ENCODE measurements at places on chromosomes 3 and 15. TPM values are rescaled to one million over a fixed set of nuclear protein-coding genes. Genes with fewer than 3 reads are reported as not detected.
A peak's percentile ranks its signal among the peaks of the same experiment; 100 is the strongest.

- H3K36me3 ChIP-seq = peaks cover 2% of the 10 kb centered on the region
- peak overlapping the region; percentile 67 for H3K27ac ChIP-seq
- H3K27me3 ChIP-seq = no peaks in the 10 kb centered on the region
- H3K4me1 ChIP-seq = peaks cover 32% of the 10 kb centered on the region
- DNase-seq = no peak
Measured at GRCh38 chr3:179072100-179072438, 460 bp upstream of the ZMAT3 start.

DNA sequence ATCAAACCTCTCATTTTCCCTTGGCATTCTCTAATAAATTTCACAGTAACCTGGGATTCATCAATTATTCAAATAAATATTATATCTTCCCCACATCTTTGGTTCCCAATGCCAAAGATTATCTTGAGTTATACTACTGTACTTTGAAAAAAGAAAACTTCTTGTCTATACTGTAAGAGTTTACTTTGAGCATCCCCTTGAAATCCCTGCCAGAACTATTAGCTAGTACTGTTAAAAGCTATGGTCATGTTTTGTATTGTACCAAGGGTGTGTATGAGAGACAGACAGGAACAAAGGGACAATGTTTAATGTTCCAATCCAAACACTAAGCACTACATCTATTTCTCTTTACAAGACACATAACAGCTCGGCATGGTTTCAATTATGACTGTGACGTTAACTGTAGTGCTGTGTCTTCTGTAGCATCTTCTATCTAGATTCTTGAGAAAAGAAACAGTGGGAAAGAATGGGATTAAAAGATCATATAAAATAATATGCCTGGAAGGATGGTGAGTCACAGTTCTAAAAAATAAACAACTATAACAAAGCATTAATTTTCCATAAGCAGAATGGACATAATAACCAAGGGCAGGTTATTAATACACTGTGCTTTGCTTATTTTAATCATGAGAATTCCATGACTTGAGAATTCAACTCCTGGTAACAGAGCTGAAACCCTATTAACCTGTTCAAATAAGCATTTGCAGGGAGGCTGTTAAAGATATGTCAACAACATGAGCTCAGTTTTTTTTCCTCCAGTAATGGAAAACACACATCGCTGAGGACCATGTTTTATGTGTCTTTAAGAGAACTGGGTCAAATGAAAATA lies 71.1 kb downstream of the ALDH1A2 start:
- no peaks in the 10 kb centered on the region for H3K4me1 ChIP-seq
- H3K27me3 ChIP-seq = no peaks in the 10 kb centered on the region
- DNase-seq = no peak
- no peak overlapping the region for H3K4me3 ChIP-seq
- no peak overlapping the region for H3K27ac ChIP-seq
- H3K36me3 ChIP-seq = no peaks in the 10 kb centered on the region

GRCh38 chr15:92091155-92091734 lies 237.7 kb downstream of the SLCO3A1 start:
- H3K36me3 ChIP-seq = no peaks in the 10 kb centered on the region
- no peaks in the 10 kb centered on the region for H3K4me1 ChIP-seq
- H3K4me3 ChIP-seq = no peak overlapping the region

GRCh38 chr3:101656651-101657050 lies 20.3 kb downstream of the ZBTB11 start:
- peaks cover 67% of the 10 kb centered on the region for H3K36me3 ChIP-seq
- H3K4me1 ChIP-seq = no peaks in the 10 kb centered on the region
- no peak for DNase-seq
- H3K27ac ChIP-seq = no peak overlapping the region
- H3K27me3 ChIP-seq = no peaks in the 10 kb centered on the region
- H3K4me3 ChIP-seq = no peak overlapping the region

- H3K27ac ChIP-seq = no peak overlapping the region
- no peak for DNase-seq
- H3K4me1 ChIP-seq = peaks cover 62% of the 10 kb centered on the region
Measured at GRCh38 chr3:79005084-79005483, 762.7 kb downstream of the ROBO1 start.

DNA sequence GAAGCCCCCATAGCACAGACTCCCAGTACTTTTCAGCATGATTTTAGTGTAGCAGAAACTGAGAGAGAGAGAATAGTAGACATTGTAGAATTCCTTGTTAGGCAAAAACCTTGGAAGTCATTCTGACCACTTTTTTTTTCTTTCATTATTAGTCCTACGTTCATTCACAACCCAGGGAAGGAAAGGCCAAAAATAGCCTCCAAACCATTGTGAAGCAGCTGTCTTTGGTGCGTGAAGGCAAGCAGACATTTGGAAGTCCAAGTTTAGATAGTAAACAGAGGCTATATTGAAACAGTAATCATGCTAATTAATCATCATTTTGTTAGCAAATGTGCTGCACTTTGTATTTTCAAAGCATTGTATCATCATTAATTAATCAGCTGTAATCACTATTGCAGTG lies 34.5 kb downstream of the CCDC54 start:
- no peaks in the 10 kb centered on the region for H3K27me3 ChIP-seq
- no peaks in the 10 kb centered on the region for H3K4me1 ChIP-seq
- H3K36me3 ChIP-seq = no peaks in the 10 kb centered on the region

DNA sequence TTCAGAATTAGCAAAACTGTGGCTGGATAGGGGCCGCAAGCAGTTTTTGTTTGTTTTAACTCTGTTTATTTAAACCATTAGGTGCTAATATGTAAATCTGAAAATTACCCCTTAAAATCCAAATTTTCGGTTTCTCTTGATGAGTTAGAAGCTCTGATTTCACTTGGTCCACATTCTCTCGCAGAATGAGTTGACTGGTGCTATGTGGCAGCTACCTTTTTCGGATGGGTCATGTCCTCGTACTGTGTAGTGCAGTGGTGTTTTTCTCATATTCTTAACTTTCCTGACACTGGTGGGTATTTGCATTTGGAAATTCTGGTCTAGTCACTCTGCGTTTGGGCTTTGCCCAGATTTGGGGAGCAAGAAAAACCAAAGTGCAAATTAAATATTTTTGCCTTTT lies 87.1 kb downstream of the DIPK2A start:
- no peaks in the 10 kb centered on the region for H3K27me3 ChIP-seq
- H3K4me3 ChIP-seq = no peak overlapping the region
- H3K27ac ChIP-seq = no peak overlapping the region
- DNase-seq = no peak
- no peaks in the 10 kb centered on the region for H3K36me3 ChIP-seq

DNA sequence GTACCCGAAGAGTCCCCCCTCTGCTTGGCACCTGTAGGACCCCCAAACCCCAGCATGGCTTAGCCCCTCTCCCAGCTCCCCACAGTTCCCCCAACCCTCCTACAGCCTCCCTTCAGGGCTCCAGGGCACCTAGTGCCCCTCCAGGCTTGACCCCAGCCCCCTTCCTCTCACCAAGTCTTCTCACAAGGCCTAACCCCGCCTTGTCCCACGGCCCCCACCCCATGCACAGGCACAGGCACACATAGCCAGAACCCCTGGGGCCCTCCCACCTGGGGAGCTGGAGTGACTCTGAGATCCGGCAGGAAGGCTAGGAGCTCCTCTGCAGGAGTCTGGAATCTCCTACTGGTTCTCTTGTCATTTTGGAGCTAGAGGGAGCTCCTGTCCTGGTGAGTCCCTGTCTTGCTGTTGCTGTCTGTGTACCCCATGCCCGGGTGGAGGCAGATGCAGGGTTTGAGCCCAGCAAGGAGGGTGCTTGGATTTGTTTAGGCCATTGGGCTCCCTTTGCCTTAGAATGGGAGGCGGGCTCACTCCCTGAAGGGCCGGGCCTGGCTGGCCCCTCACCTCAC lies 39.6 kb downstream of the KLF13 start:
- no peaks in the 10 kb centered on the region for H3K27me3 ChIP-seq
- no peaks in the 10 kb centered on the region for H3K36me3 ChIP-seq
- DNase-seq = no peak
- H3K4me1 ChIP-seq = no peaks in the 10 kb centered on the region
- H3K4me3 ChIP-seq = no peak overlapping the region

DNA sequence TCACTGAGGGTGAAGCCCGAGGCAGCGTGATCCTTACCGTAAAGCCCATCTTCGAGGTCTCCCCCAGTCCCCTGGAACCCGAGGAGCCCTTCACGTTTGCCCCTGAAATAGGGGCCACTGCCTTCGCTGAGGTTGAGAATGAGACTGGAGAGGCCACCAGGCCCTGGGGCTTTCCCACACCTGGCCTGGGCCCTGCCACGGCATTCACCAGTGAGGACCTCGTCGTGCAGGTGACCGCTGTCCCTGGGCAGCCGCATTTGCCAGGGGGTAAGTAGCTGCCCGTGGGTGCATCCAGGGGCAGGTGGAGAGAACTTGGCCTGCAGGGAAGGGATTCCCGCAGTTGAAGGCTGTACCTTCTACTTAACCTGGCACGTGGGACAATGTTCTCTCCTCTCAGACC lies 42.4 kb downstream of the ACAN start:
- H3K27ac ChIP-seq = no peak overlapping the region
- peaks cover 1% of the 10 kb centered on the region for H3K27me3 ChIP-seq
- H3K4me1 ChIP-seq = no peaks in the 10 kb centered on the region
- no peak overlapping the region for H3K4me3 ChIP-seq
- no peak for DNase-seq

DNA sequence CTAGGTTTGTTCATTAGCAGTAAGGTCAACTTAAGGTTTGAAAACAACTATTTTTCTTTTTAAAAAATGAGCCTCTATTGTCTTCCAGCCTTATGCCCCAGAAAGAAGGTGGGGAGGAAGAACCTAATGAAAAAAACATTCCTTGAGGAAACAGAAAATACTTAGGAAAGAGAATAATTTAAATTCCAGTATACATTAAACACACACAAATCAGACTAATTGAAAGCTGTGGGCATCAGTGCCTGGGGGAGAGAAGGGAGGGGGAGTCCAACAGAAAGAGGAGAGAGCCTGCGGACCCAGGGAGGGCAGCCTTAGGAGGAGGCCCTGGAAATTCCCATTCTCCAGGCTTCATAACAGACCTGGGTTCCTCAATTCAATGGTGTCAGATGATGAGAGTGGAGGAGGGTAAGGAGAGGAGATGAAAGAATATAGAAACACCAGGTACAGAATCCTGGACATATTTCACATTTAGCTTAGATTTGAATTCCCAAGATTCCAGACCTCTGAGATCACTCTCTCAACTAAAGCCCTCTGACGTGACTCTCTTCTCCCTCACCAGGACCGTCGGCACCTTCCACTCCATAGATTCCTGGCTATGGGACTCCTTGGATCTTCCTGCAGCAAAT lies 320.5 kb upstream of the UMPS start:
- no peaks in the 10 kb centered on the region for H3K4me1 ChIP-seq
- no peaks in the 10 kb centered on the region for H3K36me3 ChIP-seq
- H3K4me3 ChIP-seq = no peak overlapping the region
- DNase-seq = no peak
- no peaks in the 10 kb centered on the region for H3K27me3 ChIP-seq

DNA sequence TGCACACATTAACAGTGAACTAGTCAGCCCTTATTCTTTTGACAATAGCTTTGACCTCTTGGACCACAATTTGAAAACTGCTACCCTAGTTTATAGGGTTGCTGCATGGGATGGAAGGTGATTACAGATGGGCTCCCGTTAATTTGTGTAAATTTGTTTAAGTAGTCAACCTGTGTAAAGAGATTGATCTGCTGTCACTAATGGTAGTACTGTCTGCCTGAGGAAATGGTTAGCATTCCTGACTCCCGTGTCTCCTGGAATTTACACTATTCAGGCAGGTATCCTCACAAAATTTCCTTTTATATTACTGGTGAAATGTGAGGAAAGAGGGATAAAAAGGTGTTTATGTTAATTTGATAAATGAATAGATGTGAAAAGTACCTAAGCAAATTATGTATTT lies 15.3 kb upstream of the EBLN2 start:
- H3K4me1 ChIP-seq = peaks cover 47% of the 10 kb centered on the region
- no peak overlapping the region for H3K4me3 ChIP-seq
- H3K27ac ChIP-seq = peak overlapping the region; percentile 18
- peak; percentile 10 for DNase-seq
- H3K36me3 ChIP-seq = peaks cover 20% of the 10 kb centered on the region
- no peaks in the 10 kb centered on the region for H3K27me3 ChIP-seq

GRCh38 chr15:75677465-75678323 lies 30.0 kb downstream of the SNX33 start:
- H3K4me1 ChIP-seq = peaks cover 58% of the 10 kb centered on the region
- no peak for DNase-seq
- no peaks in the 10 kb centered on the region for H3K36me3 ChIP-seq
- peaks cover 2% of the 10 kb centered on the region for H3K27me3 ChIP-seq
- no peak overlapping the region for H3K27ac ChIP-seq

DNA sequence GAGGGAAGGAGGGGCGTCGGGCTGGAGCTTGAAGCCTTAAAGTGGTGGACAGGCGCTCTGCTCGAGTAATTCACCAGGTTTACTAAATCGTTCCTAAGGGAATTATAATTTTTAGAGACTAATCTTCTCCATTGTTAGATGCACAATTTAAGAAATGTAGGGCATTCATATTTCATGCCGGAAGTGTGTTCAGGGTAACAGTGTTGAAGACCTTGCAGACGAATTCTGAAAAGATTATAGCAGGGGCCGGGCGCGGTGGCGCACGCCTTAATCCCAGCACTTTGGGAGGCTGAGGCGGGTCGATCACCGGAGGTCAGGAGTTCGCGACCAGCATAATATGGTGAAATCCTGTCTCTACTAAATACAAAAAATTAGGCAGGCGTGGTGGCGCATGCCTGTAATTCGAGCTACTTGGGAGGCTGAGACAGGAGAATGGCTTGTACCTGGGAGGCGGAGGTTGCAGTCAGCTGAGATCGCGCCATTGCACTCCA lies 365 bp upstream of the GTF2A2 start:
- H3K36me3 ChIP-seq = peaks cover 29% of the 10 kb centered on the region
- DNase-seq = no peak
- no peaks in the 10 kb centered on the region for H3K27me3 ChIP-seq
- no peak overlapping the region for H3K4me3 ChIP-seq

- peak overlapping the region; percentile 78 for H3K4me3 ChIP-seq
- H3K36me3 ChIP-seq = no peaks in the 10 kb centered on the region
- no peaks in the 10 kb centered on the region for H3K27me3 ChIP-seq
- H3K4me1 ChIP-seq = peaks cover 38% of the 10 kb centered on the region
- peak; percentile 46 for DNase-seq
Measured at GRCh38 chr3:57557085-57557537, 1.0 kb downstream of the PDE12 start.

DNA sequence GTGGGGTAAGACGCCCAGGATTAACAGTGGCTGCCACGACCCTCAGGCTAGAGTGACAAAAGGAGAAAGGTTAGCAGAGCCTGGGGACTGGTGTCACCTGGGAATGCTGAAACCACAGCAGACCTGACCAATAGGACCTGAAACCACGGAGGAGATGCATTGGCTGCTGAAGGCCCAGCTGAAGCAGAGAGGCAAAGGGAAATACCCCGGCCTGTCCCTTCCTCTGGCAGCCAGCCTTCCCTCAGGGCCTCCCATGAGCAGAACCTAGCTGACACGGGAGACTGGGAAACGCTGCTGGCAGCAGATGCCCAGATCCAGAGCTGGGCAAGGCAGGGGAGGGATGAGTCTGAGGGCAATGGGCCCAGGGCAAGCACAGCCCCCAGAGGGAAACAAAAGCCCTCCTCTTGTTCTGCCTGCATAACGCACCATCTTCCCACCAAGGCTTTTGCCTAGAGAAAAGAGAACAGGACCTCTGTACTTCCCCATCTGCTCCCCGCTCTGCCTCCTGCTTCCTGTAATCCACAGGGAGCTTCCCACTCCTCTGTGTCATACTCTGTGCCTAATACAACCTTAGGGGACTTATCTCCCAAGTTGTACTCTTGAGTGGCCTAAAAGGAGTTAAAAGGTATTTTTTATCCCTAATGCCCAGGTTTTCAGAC lies 216.2 kb downstream of the ABHD5 start:
- DNase-seq = no peak
- H3K27ac ChIP-seq = no peak overlapping the region
- no peak overlapping the region for H3K4me3 ChIP-seq

Gene RUBCN
- total RNA-seq = 5.2 TPM

Gene CHRM5
- total RNA-seq = not detected

Gene ACAA1
- 60.8 TPM for total RNA-seq

Gene RPSA
- 1,960 TPM for total RNA-seq

Gene RHOV
- total RNA-seq = 0.15 TPM

Gene WNT5A
- not detected for total RNA-seq
